ENCODE measurements at places on chromosomes 2 and 18. TPM values are rescaled to one million over a fixed set of nuclear protein-coding genes. Genes with fewer than 3 reads are reported as not detected.

The UGT1A6 gene
- not detected for total RNA-seq

The EIF2AK3 gene
- total RNA-seq: 30.5 TPM

The TMEM200C gene
- not detected for total RNA-seq

The ANKRD30BL gene
- total RNA-seq: not detected

The GRHL1 gene
- total RNA-seq: 1.8 TPM

The SPP2 gene
- not detected for total RNA-seq

The TMEM247 gene
- total RNA-seq: not detected

The LIMS3 gene
- total RNA-seq: 0.59 TPM

The NYAP2 gene
- not detected for total RNA-seq

The UGT1A4 gene
- not detected for total RNA-seq

The HOXD12 gene
- not detected for total RNA-seq

The TEKT4 gene
- 0.39 TPM for total RNA-seq

The RND3 gene
- total RNA-seq: not detected

The SULT1C2 gene
- not detected for total RNA-seq

The MRPS9 gene
- total RNA-seq: 20.6 TPM

The MARCHF4 gene
- not detected for total RNA-seq

The ICA1L gene
- total RNA-seq: 3.6 TPM
